ENCODE measurements at places on chromosomes 6 and 20.

- no peak for DNase-seq
Observed at GRCh38 chr20:60236613-60237012, 278.4 kb downstream of the CDH26 start.

- DNase-seq = no peak
Observed at GRCh38 chr20:47878601-47879027, 93.3 kb upstream of the SULF2 start.

GRCh38 chr6:11210386-11211138 is 21.9 kb downstream of the NEDD9 start:
- DNase-seq = no peak

DNA sequence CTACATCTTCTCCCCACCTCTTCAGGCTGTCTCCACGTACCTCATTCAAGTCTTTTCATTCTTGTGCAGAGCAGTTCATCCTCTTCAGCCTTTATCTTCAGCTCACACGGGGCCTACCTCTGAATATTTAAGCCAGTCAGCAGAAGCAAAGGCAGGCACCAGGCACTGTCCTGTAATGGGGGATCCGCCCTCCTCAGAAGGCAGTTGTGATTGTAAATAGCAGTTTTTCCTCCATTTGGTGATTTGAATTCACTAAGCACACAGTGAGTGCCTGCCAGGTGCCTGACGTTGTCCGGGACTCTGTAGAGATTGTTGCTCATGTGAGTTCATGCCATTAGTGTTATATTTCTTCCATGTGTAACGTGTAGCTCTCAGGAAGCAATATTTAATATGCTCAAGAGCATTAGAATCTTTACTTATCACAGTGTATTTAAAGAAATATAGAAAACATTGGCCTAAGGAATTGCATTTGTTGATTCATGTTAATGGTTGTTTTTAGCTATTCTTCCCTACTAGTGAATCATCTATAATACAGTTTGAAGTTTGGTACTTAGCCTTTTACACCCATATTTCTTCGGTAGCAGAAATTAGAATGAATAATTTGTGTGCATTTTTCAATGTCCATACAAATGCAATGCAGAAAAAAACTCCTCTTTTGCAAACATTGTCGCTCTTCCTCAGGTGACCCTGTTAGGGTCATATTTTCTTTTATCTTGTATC is 17.9 kb downstream of the BPHL start:
- DNase-seq = no peak

- no peak for DNase-seq
Observed at GRCh38 chr6:79797912-79798311, 149.4 kb downstream of the ELOVL4 start.

DNA sequence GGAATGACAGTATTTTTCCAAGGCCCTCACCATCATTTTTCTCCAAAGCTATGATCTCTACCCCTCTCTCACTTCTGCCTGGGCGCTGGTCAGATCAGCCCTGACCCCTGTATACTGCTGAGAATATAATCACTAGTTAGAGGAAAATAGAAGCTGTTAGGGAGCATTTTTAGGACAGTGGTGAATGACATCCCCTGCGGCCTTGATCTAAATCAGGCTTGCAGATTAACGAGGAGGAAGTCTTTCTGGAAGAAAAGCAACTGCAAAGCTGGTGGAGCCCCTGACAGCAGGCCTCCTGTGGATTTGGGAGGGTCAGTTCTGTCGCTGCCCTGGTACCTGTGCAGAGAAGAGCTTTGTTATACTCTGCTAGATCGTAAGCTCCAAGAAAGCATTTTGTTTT is 107.9 kb downstream of the RPP40 start:
- DNase-seq = no peak

DNA sequence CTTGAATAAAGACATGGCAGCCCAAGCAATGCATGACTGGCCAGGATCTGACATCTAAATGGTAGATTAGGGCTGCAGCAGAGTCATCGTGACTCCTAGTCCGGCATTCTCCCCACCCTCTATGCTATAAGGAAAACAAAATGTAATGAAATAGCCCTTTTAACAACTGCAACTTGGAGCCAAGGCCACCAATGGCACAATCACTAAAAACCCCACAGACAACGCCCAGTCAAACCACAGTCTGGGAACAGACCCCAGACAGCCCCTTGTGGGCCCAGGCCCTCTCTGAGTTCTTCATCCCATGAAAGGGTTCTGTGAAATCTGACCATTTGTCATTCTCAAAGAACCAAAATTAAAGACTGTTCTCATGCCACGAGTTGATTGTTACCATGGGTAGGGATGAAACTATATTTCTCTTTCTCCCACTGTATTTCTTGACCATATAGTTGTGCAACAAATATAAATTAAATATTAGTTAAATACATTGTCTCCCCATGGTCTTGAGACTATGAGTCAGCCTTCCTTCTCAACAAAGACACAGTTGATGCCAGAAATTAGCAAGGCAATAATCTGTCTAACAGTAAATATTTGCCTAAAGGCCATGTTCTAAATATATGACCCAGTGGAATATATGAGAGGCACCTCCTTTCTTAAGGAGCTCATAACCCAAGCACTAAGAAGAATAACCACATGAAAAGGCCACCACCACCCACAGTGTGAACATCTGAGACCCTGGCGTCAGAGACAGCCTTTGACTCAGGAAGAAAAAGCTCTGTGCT is 85.6 kb upstream of the SSTR4 start:
- peak; percentile 24 for DNase-seq

GRCh38 chr6:11386726-11387125 is 150.8 kb upstream of the TMEM170B start:
- no peak for DNase-seq

DNA sequence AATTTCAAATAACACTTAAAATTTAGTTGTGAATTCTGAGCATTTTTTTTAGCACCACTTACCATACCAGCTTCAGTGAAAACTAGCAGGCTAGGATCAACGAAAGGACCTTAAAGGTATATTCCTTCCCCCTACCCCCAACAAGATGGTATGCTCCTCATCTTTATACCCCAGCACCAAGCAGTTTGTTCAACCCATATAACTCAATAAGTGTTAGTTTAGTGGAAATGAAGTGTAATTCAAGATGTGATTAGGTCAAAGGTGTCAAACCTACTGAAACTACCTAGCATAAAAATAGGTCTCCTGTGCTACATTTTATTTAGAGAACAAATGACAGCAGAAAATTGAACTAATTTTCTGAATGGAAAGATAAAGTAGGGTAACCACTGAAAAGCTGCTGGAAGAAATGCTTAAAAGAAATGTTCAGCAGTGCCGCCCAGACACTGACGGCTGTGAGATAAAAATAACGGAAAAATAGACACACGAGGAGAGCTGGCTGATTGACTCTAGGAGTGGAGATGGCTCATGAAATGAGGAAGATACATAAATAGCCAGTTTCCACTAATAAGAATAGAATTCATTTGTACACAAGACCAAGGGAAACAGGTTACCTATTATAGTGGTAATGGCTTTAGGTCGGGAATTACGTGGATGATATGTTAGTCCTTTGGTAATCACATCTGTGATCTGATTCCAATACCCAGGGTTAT is 94.8 kb downstream of the IPCEF1 start:
- DNase-seq = no peak

DNA sequence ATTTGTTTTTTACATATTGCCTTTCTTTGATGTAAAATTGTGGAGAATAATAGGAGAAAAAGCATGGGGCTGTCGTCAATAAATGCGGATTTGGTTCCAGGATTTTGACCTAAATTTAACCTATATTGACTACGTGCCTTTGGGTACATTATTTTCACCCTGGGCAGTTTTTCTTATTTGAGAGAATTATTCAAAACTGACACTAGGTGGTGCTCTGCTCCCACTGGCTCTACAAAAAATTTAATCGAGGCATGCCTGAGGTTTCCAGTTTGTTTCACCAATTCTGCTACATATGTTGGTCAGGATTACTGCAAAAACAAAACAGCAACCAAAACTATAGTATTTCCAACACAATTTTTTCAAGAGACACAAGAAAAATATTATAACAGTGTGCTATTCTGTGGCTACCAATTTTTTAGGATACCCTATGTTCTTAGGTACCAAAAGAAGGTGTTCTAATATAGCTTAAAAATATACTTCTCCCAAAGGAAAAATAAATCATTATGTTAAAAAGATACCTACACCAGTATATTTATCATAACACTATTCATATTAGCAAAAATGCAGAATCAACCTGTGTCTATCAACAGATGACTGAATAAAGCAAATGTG is 48.6 kb upstream of the FABP7 start:
- DNase-seq = no peak

DNA sequence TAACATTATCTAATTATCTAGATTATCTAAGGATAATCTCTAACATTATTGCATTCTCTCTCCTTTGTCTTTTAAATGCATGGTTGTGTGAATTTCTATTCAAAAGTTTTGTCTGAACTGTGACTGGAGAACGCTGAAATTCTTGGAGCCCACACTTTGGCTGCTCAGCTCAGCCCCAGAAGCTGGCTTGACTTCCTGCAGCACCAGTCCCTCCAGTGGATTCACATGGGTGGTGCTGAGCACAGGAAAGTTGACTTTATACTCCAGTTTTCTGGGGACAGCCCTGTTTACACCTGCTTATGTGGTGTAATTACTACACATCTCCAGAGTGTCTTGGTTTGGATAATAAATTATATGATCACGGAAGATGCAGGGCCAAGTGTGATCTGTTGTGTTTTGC is 255.1 kb upstream of the NOX3 start:
- no peak for DNase-seq

- DNase-seq = no peak
Observed at GRCh38 chr6:11586536-11586935, 49.0 kb downstream of the TMEM170B start.

- peak; percentile 3 for DNase-seq
Observed at GRCh38 chr6:17392978-17393891, at the start of gene CAP2. CAP2 (plus strand) TSS chr6:17393595; CDS start chr6:17421556, 27,961 bp downstream.

DNA sequence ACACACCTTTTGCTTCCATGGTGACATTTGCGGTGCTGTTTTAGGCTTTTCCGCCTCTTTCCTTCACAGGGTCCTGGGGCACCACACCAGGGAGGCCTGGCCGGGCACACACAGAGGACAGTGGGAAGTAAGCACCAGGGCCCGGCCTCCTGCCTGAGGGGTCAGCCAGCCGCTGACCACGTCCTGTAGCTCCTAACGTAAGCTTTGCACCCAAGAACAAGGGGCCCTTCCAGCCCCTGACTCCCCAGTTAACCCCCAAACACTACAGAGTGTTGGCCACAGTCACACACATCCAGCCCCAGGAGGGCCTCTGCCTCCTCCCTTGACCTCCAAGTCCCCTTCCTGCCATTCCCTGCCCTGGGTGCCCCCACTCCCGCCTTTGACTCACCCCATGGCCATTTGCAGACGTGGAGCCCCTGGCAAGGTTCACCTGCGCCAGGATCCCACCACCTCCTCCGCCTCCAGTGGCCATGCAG is 54.7 kb downstream of the YTHDF1 start:
- DNase-seq = no peak

DNA sequence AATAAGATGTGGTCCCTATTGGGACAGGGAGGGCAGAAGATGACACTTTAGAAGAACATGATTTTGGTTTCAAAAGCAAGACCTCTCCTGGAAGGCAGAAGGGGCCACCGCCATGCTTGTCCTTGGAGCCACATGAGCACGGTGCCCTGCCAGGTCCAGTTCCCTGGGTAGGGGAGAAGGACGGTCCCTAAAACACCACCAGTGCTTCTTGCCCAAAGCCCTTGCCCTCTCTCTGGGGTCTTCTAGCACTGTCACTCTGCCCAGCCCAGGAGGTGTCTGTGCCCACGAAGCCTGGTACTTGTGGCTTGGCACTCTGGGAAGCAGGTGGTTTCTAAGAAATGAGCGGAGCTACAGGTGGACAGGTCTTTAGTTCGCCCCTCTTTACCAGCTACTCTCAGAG is 46.0 kb downstream of the PLCG1 start:
- no peak for DNase-seq

DNA sequence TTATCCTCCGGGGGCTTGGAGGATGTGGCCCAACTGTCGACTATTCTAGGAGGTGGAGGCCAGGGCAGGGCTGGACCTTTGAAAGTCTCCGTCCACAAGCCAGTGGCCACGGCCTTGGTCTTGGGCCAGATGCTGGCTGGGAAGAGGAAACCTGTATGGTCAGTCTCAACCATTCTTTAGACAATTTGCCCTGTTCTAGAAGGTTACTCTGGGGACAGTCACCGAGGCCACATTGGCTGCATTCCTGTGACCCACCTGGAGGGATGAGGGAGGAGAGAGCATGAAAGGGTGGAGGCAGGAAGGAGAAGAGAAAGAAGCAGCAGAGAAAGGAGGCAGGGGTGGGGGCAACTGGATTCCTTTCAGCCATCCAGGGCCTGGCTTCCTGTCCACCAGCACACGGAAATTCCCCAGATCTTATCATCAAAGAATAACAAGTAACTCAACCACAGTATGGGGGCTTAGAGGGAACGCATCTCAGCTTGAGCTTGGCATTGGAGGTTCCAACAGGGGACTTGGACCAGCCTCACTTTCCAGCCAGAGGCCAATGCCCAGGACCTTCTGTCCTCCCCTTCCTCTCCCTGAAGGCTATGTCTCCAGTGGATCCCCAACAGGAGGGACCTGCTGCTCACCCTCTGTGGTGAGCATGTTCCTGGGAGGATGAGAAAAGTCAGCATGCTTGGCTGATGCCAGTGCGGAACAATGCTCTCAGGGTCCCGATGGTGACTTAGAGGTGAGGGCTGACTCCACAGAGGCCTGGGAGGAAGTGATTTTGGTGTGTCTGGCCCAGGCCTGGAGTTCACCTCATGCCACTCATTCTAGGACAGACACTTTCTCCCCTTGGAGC is 30.4 kb downstream of the TGM2 start:
- peak; percentile 11 for DNase-seq

GRCh38 chr20:47776639-47777038 is 8.6 kb downstream of the SULF2 start:
- no peak for DNase-seq

GRCh38 chr6:168658059-168658458 is 217.1 kb downstream of the SMOC2 start:
- no peak for DNase-seq

DNA sequence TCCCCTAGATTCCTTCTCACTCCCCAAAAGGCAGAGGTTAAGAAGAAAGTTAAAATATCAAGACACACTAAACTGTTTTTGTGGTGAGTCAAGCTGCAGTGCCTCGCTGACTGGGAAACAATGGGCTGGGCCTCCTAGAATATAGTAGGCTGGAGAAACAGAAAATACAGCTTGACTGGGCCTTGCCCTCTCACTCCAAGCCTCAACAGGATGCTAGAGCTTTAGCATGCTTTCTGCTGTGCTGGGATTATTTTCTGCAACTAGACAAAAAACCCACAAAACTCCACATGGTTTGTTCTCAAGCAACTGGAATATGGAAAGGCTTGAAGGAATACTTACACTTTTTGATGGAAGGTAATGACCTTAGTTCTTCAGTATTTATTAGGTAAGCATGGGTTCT is 27.9 kb downstream of the FOXO3 start:
- peak; percentile 21 for DNase-seq

DNA sequence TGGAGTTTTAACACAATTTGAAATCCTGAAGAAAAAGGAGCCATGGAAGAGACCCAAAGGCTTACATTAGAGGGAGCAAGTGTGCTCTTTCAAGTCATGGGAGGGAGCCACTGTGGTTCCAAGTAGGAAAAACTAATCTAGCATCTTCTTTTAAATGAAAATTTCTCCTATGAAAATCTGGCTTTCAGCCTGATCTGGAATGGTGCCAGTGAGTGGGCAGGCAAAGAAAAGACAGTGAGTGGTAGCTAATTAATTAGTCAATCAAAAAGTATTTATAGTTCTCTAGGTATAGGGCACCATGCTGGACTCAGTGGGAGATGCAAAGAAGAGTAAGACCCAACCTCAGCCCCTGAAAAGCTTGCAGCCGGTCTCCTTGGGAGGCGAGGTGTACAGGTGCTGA is 21.9 kb downstream of the CAP2 start:
- no peak for DNase-seq

Data from activated CD8-positive, alpha-beta T cell treated with anti-CD3 and anti-CD28 coated beads for 36 hours (primary cell).